ENCODE measurements at places on chromosomes 2 and 18. TPM values are rescaled to one million over a fixed set of nuclear protein-coding genes. Genes with fewer than 3 reads are reported as not detected.

DNA sequence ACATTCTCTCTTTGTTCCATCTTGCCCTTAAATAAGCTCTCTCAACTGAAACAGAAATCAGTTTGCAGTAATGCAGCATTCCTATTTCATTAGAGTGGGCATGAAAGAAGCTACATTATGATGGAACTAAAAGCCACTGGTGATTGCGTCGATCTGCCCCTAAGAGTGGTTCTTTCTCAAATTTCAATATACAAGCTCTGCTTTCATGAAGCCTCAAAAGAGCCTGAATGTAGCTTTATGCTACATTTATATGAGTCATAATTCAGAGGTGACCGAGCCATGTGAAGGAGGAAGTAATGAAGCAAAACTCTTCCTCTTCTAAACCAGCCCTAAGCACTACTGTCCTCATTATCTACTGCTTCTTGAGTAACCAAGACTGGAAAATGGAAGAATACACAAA, 64.8 kb upstream of the CYTIP start:
- DNase-seq = no peak

DSG1 gene
- total RNA-seq = 17.2 TPM

SFT2D3 gene
- 11.6 TPM for total RNA-seq

- DNase-seq = peak; percentile 19
These were observed 145.1 kb upstream of the CDH19 start for GRCh38 chr18:66749030-66749429.

DNA sequence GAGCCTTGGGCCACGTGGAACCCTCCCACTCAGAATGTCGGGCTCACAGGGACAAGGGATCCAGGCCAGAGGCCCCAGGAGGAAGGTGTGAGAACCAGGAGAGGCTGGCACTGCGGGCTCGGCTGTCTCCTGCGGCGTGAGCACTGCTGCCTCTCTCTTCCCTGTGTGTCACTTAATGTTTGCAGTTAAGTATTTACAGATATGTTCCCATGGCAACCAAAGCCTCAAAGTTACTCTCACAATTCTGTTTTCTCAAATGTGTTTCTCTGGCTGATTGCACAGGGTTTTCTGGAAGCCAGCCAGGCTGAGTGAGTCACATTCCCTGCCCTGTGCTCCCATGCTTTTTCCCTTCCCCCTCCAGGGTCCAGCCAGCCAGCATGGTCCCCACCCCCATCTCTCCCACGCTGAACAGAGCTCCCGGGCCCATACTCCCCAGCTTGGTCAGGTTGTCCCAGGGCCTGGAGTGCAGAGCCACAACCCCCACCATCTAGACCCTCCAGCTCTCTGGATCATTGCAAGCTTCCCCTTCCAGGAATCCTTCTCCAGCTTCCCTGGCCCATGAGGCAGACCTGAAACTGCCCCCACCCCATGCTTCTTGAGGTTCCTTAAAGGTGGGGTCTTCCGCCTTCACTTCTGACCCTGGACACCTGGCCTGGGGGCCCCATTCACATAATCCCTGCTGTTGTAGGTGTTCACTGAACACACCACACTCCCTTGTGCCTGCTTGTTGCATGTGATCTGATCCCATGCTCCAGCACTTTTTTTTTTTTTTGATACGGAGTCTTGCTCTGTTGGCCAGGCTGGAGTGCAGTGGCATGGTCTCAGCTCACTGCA, 265.9 kb downstream of the CELF4 start:
- DNase-seq = peak; percentile 96

- no peak for DNase-seq
These were observed 135.4 kb downstream of the HAUS1 start for GRCh38 chr18:46239549-46239948.

DNA sequence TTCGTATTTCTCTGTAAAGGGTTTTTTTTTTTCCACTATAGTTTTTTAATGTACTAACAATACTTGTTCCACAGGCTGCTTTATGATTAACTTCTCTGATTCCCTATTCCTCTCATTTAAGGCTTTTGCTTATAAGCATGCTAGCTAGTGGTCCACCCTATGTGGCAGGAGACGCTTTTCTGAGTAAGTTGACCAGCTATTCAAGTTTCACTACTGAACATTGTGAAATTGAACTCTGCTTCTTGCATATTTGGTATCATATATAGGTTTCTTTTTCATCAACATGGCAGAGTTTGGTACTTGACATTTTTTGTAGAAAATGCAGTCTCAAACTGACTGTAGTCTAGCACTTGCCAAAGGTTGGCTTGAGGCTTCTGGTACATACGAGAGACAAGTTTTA, 74.2 kb downstream of the OTX1 start:
- no peak for DNase-seq

LDAH gene
- total RNA-seq = 11.6 TPM

FHOD3 gene
- total RNA-seq = 33.0 TPM

- DNase-seq = no peak
These were observed 122.7 kb upstream of the SMAD7 start for GRCh38 chr18:49073437-49073836.

- DNase-seq = peak; percentile 47
These were observed 70.9 kb downstream of the ZEB2 start for GRCh38 chr2:144449028-144449406.

- peak; percentile 73 for DNase-seq
These were observed 92.1 kb downstream of the PXDN start for GRCh38 chr2:1652034-1652790.

GRCh38 chr2:237448171-237448570, 34.2 kb upstream of the COL6A3 start:
- no peak for DNase-seq

DNA sequence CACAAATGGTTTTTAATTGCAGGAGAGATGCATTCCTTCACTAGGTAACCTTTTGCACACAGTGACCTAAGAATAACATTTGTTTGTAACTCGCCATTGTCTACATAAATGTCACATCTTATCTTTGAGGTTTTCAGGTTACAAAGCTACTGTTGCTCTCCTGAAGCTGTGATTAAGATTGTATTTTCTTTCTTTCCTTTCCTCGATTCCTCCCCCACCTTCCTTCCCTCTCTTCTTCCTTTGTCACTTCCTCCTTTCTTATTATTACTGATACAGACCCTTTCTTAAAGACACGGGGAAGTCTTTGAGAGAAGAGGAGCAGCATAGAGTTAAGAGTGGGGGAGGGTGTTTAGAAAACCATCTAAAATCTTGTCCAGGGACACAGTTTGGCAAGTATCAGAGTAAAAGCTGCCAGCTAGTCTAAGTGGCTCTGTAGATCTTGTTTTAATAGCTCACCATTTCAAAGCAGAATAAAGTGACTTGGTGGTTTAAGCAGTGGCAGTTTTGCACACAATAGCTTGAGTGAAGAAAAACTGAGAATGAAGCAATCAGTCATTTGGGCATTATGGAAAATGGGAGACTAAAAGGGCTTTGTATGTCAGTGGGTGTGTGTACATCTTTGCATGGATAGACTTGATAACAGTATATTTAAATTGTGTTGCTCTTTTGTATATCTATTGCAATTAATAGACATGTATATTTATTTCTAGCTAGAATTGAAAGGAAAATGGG, 10.9 kb downstream of the CERS6 start:
- DNase-seq = no peak

POTEJ gene
- not detected for total RNA-seq

DNA sequence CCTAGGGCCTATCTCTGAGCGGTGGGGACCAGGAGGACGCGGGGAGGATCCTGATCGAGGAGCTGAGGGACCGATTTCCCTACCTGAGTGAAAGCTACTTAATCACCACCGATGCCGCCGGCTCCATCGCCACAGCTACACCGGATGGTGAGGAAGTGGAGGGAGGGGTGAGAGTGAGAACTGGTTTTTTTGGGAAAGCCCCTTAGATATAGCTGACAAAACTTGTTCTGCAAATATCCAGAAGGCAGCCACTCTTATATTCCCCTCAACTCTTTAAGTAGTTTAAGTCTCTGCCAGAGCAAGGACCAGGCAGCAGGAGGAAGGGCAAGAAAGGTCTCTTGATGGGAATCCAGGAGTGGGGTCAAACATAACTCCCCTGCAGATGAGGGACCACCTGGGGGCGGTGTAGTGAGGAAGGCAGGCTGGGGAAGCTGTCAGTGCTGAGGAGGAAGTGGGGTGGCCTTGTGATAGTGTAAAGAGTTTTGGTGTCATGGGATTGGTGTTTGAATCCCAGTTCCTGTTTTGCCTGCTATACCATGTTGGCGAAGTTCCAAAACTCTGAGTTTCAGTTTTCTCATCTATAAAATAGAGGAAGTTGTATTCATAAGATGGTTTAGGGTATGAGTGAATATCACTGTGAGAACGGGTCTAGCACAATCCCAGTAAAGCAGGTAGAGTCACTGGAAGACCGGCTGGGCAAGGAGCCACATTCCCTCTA, 3.4 kb downstream of the NAGK start:
- peak; percentile 60 for DNase-seq

GRCh38 chr2:88671786-88672427, 19.6 kb upstream of the RPIA start:
- peak; percentile 45 for DNase-seq

DNA sequence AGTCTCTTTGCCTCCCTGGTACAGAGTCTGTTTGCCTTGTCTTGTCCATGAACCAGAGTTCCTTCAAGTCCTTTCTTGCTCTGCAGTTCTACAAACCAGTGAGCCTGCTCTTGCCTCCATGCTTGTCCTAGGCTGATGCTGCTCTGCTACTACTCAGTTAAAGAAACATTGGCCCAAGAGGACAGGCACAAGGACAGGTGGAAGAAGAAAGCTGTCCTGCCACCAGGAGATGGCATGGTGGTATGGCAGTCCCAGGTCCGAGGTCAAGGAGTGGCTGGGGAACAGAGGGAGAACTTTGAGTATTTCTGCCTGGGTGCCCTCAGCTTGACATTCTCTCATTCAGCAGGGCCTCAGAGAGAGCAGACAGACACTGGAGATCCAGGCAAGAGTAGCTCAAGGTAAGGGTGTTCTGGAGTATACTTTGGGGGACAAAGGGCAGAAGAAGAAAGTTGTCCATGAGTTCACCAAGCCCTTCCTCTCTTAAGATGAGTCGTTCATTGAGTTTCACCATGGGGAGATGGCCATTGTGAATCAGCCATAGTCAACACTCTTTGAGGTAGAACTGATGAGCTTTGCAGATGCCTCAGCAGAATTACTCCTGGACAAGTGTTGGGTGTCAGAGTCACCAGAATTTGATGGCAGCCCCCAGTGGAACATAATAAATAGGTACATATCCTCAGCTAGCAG, 20.4 kb downstream of the TTC32 start:
- no peak for DNase-seq

GRCh38 chr2:208300847-208301618, 35.0 kb downstream of the PIKFYVE start:
- peak; percentile 49 for DNase-seq

- peak; percentile 36 for DNase-seq
These were observed 88.1 kb downstream of the TTC27 start for GRCh38 chr2:32715981-32716380.

DNA sequence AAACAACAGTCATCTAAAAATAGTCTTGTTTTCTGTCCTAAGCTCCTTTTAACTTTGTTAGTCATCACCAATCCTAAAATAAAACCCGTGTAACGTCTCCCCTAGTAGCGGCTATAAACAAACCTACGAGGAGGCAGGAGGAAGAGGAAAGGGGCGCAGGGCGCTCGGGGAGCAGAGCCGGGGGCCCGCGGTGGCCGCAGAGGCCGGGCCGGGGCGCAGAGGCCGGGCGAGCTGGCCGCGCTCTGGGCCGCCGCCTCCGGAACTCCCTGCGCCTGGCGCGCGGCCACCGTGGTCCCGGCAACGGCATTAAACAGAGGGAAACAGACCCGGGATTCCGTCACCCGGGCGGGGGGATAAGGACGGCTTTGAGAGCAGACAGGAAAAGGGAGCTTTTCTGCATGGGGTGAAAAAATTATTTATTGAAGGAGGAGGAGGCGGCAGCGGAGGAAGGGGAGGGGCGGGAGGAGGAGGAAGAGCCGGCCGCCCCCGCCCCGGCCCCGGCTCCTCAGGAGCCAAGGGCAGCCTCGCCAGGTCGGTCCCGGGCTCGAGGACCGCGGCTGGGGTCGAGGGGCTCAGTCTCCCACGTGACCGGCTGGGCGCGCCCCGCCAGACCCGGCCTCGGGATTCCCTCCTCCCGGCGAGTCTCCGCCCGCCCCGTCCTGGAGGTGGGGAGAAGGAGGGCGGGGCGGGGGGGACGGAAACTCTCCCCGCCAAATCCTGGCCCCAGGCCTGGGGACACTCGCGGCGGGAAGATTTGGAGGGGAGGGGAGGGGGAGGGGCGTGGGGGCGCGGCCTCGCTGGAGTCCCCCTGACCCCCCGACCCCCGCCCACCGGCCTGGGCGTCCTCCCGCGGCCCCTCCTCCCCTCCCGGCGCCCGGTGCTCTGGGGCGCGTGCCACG, 1.8 kb upstream of the NFATC1 start:
- DNase-seq = peak; percentile 97

CHST9 gene
- 6.2 TPM for total RNA-seq

GRCh38 chr2:25368660-25369059, 26.9 kb upstream of the DNMT3A start:
- peak; percentile 86 for DNase-seq

DNA sequence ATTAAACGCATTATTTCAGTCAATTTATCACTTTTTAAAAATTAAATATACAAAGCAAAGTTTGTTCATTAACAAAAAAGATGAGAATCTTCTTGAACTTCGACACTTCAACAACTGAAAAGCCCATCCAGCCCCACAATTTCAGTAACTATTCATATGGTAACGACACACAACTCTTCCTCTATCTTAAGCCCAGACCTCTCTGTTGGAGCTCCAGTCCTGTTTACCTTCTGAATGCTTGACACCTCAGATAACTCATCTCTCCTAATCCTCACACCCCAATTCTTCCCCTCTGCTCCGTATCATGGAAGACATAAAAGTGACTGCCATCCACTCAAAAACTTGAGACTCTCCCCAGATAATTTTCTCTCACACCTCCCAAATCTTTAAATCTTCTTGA, 12.6 kb downstream of the USP37 start:
- no peak for DNase-seq

GRCh38 chr2:47654790-47655562, 128.0 kb upstream of the MSH6 start:
- DNase-seq = no peak

- DNase-seq = no peak
These were observed 89.6 kb downstream of the PRELID3A start for GRCh38 chr18:12497296-12497695.

- peak; percentile 89 for DNase-seq
These were observed 58.1 kb upstream of the PELI1 start for GRCh38 chr2:64202206-64202845.

DNA sequence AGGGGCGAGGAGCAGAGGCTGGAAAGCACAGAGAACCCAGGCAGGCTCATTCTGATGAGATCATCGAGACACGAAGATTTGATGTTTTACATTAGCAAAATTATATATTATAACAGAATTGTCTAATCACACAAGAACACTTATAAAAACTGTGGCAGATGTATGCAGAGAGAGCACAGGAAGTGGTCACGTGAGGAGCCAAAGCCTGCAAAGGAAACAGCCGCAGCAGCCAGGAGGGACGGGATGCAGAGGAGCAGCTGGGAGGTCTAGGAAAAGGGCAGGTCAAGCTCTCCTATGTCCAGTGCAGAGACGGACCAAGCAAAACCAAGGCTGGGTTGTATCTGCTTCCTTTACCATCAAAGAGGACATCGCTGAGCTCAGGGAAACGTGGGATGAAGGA, 355.1 kb upstream of the MYT1L start:
- DNase-seq = no peak

NEU2 gene
- not detected for total RNA-seq

SIX3 gene
- total RNA-seq = not detected

GPR75 gene
- 0.92 TPM for total RNA-seq

All from tongue (tissue), 3 donors.